Fibroblast of lung (primary cell): ENCODE measurements at places on chromosomes 5 and 9.

DNA sequence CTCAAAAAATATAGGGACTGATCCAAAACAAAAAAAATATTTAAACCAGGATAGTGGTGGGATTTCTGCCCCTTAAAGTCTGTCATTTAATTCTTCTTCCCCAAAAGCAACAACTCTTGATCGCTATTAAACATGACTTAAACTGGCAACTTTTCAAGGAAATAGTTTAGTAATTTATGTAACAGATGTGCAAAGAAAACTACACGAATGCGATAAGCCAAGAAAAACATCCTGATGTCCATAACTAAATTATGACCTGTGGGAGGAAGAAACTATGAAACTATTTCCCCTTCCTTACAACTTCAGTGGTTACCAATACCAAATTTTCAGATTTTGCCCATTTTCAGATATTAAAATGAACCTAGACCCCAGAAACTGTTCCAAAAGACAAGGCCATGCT, 31.5 kb downstream of the CLINT1 start:
- DNase-seq: peak; percentile 56

GRCh38 chr9:9246726-9247125, 1366.1 kb downstream of the PTPRD start:
- no peak for DNase-seq

- peak; percentile 59 for DNase-seq
Observed at GRCh38 chr5:7745882-7746610, 104.9 kb downstream of the CFAP90 start.

GRCh38 chr5:73987915-73988314, 361.9 kb downstream of the ARHGEF28 start:
- peak; percentile 38 for DNase-seq

DNA sequence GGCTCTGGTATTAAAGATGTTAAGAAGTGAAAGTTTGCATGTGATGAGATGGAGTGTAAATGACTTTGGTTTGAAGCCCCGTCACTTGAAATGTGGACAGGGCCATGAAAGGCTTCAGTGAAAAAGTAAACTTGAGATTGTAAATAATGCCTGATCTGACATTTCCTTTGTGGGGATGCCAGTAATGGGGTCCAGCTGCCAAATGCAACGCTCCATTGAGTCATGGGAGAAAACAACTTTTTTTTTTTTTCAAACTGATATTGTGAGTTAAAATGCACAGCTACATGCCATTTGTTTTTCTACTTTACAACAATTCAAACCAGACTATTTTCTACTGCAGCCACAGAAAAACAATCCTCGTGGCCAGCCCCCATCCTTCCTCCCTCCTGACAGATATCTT, 327.0 kb upstream of the TNC start:
- DNase-seq: peak; percentile 6
